Liver (tissue), 10 donors: ENCODE measurements at places on chromosomes 5 and 9.
A peak's percentile ranks its signal among the peaks of the same experiment; 100 is the strongest.

GRCh38 chr9:133779081-133779480 lies 40.9 kb upstream of the SARDH start:
- H3K36me3 ChIP-seq, result peaks cover 19% of the 10 kb centered on the region
- no peaks in the 10 kb centered on the region for H3K4me1 ChIP-seq
- H3K27ac ChIP-seq, result no peak overlapping the region
- no peaks in the 10 kb centered on the region for H3K27me3 ChIP-seq

GRCh38 chr5:133714161-133714915 lies 102.0 kb upstream of the FSTL4 start:
- H3K36me3 ChIP-seq, result no peaks in the 10 kb centered on the region
- H3K27me3 ChIP-seq, result no peaks in the 10 kb centered on the region
- DNase-seq, result no peak
- H3K4me3 ChIP-seq, result no peak overlapping the region
- H3K4me1 ChIP-seq, result no peaks in the 10 kb centered on the region
- no peak overlapping the region for H3K27ac ChIP-seq

GRCh38 chr5:139655727-139656271 lies 7.7 kb downstream of the CXXC5 start:
- no peak for DNase-seq
- peaks cover 83% of the 10 kb centered on the region for H3K4me1 ChIP-seq
- no peak overlapping the region for H3K4me3 ChIP-seq

GRCh38 chr5:17216176-17216973 lies 1.1 kb upstream of the BASP1 start:
- peaks cover 7% of the 10 kb centered on the region for H3K27me3 ChIP-seq
- no peaks in the 10 kb centered on the region for H3K36me3 ChIP-seq
- no peak overlapping the region for H3K4me3 ChIP-seq
- DNase-seq, result peak; percentile 75

DNA sequence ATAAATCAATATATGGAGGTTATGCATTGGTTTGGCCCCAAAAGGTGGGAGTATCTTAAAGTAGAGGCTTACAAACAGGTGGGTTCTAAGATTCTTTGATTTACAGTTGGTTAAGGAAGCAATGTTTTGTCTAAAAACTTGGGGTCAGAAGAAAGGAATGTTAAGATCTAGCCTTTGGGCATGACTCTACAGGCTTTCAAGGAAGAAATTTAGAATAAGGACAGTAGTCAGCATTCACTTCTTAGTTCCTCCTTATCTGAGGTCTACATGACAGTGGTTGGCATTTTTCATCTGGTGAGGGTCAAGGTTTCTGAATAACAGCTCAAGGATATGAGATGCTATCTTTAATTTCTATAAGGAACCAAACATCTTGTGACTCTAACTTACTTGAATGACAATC lies 122.8 kb downstream of the CAMK4 start:
- H3K36me3 ChIP-seq, result no peaks in the 10 kb centered on the region
- DNase-seq, result no peak
- H3K27ac ChIP-seq, result no peak overlapping the region
- H3K27me3 ChIP-seq, result no peaks in the 10 kb centered on the region
- no peaks in the 10 kb centered on the region for H3K4me1 ChIP-seq
